Kidney epithelial cell (primary cell): ENCODE measurements at places on chromosomes 5 and 9.
A peak's percentile ranks its signal among the peaks of the same experiment; 100 is the strongest.

DNA sequence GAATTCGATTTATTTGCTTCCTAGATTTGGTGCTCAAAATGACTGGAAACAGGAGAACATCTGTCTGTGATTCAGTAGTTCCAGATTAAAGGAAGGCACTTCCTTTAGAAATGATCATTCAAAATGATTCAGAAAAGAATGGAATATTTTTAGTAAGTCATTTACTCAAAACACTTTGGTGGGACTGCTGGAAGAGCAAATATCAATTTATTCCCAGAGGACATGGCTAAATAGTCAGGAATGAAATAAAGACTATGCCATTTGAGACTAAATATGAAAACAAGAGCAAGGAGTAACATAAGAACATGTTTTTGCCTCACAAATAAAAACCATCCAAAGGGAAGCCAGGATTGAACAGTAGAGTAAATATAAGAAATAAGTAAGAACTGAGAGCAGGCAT is 138.6 kb upstream of the RASA1 start:
- DNase-seq = no peak

- DNase-seq = no peak
Observed at GRCh38 chr5:105146867-105147266, 1584.3 kb upstream of the NUDT12 start.

- no peak for DNase-seq
Observed at GRCh38 chr5:58018016-58018415, 441.9 kb downstream of the PLK2 start.

GRCh38 chr5:38448568-38449350 is 107.7 kb downstream of the LIFR start:
- no peak for DNase-seq

GRCh38 chr5:79062436-79062835 is 7.0 kb downstream of the DMGDH start:
- DNase-seq = no peak

- DNase-seq = peak; percentile 63
Observed at GRCh38 chr5:54663866-54664265, 146.3 kb downstream of the SNX18 start.

- DNase-seq = no peak
Observed at GRCh38 chr5:149216496-149216895, 55.2 kb upstream of the AFAP1L1 start.

DNA sequence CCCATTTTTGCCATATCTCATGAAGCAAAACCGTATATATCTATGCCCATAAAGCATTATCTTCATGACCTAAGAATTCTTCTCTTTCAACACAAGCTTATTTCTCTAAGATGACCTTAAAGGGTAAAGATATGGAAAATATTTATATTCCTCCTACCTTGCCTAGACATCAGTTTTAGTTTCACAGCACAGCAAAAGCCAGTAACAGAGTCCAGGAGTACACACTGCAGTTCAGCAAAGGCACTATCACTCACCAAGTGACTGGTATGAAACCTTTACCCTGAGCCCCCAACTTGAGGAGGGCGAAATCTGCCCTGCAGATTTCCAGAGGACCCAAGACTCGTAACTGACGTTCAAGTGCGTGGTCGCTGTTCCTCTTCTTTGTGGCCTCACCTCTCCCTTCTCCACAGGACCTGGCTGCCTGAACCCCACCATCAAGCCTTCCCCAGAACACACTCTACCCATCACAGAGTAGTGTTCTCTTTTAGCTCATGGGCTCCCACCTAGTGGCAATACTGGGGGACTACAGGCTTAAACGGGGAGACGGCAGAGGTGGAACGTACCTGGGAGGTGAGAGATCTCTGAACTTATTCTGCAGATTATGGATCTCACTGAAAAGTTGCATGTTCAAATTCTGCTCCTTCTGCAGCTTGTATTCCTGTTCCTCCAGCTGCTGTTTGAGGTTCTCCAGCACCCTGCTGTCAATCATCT is 141.0 kb downstream of the CDK5RAP2 start:
- DNase-seq = no peak

GRCh38 chr5:96530901-96531300 is 97.9 kb upstream of the PCSK1 start:
- DNase-seq = no peak
